CD8-positive, alpha-beta memory T cell (primary cell): ENCODE measurements at places on chromosomes 1 and 21. TPM values are rescaled to one million over a fixed set of nuclear protein-coding genes. Genes with fewer than 3 reads are reported as not detected.

The PKN2 gene
- 17.8 TPM for total RNA-seq

The LHX8 gene
- total RNA-seq = not detected

The NTRK1 gene
- total RNA-seq = 3.0 TPM

DNA sequence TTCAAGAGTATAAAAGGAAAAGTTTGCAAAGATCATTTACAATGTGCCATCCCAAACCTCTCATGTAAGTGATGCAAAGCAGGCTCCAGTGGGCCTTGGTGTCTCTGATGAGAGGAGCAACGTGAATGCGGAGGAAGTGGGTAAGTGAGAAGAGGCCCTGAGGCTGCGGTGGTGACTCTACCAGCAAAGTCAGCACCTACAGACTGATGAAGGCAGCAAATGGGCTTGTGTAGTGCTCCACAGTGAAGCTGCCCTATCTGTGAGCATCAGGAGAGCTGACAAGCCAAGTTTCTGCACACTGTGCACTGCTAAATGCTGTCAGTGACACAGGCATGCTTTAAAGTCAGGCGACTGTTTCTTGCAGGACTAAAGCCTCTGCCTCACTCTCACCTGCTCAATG is 15.6 kb upstream of the RAP1A start:
- peak; percentile 59 for DNase-seq

DNA sequence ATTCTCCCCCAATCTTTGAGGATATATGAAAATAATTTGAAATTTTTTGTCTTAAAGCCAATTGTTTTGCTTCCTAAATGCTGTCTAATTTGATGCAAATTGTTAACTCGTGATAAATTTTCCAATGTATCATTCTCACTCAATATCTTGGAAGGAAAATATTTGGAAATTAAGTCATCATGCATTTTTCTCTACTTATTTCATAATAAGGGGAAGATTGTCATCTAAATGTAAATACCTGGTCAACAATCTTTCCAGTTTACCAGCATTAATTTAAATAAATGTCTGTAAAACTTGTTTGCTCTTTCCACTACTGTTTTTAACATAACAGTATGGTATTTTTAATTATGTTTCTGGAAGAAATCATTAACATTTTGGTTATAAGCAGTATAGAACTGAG is 78.3 kb upstream of the KCTD3 start:
- no peak for DNase-seq

DNA sequence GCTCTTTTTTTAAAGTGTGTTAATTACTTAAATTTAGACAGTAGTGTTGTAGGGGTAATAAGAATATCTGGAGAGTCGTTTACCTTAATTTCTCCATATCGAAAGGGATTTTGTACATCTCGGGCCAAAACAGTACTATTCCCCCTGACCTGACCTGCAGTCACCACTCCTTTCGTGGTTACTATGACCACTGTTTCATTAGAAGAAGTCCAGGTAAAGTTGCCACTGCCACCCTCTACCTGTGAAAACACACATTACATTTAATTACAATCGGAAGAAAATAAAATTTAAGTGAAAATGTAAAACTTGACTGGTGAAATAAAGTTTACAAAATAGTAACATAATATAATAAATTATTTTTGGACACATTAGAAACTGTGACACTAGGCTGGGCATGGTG is 37.2 kb downstream of the NUP210L start:
- no peak for DNase-seq

DNA sequence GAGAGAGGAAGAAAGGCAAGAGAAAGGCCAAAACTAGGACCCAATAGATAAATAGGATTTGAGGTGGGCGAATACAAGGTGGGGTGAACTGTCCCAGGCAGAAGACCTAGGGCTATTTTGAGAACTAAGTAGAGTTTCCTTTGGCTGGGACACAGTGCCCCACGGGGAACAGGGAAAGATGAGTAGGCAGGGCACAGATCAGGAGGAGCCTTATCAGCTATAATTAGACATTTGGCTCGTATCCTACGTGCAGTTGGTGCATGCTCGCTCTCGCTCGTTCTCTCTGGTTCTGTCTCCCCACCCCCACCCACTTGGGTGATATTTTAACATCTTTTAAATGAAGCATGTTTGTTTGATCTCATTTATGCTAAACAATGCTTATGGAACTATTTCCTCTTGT is 235.0 kb upstream of the JUN start:
- no peak for DNase-seq

GRCh38 chr1:225965231-225965630 is 24.2 kb upstream of the LEFTY2 start:
- no peak for DNase-seq
